Lower lobe of right lung (tissue), 2 donors: ENCODE measurements at places on chromosomes 16 and 17. TPM values are rescaled to one million over a fixed set of nuclear protein-coding genes. Genes with fewer than 3 reads are reported as not detected.

The KCTD11 gene
- 11.0 TPM for total RNA-seq

The TBX2 gene
- 83.3 TPM for total RNA-seq

The NUDT16L1 gene
- 27.3 TPM for total RNA-seq

The HASPIN gene
- total RNA-seq: 0.68 TPM

The NXPH3 gene
- 4.5 TPM for total RNA-seq

The CDH13 gene
- 14.3 TPM for total RNA-seq

The HSPB9 gene
- total RNA-seq: not detected

The RHBDL1 gene
- total RNA-seq: 2.0 TPM

DNA sequence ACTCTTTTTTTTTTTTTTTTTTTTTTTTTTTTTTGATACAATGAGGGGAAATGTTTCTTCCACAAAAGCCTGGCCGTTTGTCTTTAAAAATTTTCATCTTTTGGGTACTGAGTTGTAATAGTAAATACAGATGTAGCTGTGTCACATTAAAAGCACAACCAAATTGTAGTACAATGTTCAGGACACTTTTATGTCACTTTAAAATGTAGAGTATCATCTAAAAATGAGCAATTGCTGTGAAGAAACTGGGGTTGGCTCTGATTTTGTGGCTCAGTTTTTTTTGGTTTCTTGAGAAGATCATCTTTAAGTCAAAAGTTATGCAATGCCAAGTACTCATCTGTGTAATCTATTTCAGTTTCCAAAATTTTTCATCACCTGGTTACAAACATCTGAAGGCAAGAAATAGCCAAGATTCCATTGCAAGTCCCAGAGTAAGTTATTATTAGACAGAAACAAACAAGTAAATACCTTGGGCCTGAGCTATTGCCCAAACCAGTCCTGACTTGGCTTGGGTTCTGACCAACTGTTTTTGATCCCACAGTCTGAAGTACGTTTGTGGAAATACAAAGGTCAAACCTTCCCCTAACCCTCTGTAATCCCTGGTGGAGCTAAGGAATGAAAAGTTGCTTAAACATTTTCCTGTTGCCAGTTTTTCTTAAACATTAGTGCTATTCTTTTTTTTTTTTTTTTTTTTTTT is 717.2 kb downstream of the WWOX start:
- no peak for DNase-seq

GRCh38 chr16:1899641-1900451 is 18.4 kb downstream of the HS3ST6 start:
- no peak for DNase-seq

GRCh38 chr17:79750650-79751545 is 20.2 kb downstream of the ENPP7 start:
- DNase-seq: peak; percentile 8

- DNase-seq: no peak
Observed at GRCh38 chr16:69049146-69049545, 56.3 kb upstream of the HAS3 start.

DNA sequence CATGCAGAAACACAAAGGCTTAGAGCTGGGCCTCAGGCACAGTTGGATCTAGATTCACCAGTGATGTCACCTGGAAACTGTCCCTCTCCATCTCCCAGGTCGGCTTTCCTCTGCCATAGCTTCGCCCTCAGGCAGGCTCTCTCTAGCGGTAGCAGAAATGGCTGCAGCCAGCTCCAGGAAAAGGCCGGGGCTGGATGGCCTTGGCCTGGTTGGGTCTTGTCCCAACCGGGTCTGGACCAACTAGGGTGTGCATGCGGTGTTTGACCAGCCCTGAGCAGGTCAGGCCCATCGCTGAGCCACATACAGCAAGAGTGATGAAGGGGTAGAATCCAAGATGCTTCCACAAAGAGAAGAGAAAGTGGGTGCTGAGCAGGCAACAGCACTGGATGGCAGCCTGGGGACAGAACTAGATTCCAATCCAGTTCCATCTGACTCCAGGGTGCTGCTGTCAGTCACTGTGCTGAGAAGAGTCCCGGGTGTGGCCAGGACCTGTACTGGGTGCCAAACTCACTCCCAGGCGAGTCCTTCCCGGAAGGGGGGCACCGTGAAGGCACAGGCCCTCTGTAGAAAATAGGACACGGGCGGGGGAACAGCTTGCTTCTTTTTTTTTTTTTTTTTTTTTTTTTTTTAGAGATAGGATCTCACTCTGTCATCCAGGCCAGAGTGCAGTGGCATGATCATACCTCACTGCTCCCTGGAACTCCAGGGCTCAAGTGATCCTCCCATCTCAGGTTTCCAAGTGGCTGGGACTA is 51.8 kb downstream of the SOCS3 start:
- DNase-seq: no peak

DNA sequence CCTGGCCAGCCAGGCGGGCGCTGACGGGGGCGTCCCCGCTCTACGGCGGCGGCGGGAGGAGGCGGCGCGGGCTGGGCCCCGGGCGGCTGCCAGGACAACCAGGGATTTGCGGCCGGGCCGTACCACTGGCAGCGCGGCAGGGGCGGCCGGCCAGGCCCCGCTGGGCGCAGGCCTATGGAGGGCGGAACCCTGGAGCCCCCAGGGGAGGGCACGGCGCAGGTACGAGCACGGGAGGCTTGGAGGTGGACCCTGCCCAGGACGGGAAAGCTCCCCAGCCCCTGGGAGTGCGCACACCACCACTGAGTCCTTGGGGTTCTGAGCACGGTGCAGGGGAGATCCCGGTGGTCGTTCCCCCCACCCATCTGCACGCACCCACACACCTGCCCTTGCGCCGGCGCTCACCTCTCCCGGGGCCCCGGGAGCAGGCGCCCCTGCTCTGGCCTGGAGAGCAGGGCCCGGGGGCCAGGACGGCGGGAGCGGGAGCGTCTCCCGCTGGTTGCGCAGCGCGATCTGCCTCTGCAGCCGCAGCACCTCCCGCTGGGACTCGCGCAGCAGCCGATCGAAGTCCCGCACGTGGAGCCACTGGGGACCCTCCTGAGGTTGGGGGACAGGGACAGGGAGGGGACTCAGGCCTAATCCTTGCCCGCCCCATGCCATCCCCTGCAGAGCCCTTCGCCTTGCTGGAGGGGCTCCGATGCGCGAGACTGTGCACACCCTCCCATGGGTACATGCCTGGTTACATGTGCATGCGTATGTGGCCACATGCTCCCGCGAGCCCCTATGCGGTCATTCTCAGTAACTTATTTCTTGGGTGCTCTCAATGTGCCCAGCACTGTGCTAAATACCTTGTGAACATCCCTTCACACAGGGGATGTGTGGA is 3.9 kb downstream of the TSPOAP1 start:
- peak; percentile 72 for DNase-seq

DNA sequence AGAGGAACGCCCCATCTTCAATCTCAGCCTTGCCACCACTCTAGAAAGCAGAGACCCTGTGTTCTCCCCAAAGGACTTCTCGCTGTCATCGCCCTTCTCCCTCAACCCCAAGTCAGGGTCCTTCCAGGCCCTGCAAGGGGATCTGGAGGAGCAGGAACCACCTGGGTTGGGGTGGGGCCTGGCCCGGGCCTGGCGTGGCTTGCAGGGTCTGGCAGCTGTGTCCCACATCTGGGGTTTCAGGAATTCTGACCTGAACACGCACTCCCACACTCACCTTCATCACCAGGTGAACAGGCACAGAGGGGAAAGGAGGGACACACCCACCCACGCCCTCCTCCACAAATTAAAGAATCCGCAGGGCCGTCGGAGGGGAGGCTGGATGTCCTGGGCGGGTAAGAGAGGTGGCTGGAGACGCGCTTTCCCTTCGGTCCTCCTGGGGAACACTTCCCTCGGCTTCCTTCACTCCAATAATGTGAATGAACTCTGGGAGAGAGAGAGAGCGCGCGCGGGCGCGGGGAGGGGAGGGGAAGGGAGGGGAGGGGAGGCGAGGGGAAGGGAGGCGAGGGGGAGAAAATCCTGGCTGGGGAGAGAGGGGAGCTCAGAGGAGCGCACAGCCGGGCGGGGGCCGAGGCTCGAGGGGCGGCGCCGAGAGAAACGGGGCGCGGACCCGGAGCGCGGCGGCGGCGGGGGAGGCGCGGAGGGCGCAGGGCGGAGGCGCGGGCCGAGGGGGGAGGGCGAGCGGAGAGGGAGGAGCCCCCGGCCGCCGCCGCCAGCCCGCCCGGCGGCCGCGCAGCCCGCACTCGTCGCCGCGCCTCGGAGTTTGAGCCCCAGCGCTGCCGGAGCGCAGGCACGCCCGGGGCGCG is at the start of gene CACNG4:
TSS of gene CACNG4 (plus strand) at position 799 of the 863 bp plus-strand sequence. CDS start 205 bp downstream, outside the sequence.
- no peak for DNase-seq

DNA sequence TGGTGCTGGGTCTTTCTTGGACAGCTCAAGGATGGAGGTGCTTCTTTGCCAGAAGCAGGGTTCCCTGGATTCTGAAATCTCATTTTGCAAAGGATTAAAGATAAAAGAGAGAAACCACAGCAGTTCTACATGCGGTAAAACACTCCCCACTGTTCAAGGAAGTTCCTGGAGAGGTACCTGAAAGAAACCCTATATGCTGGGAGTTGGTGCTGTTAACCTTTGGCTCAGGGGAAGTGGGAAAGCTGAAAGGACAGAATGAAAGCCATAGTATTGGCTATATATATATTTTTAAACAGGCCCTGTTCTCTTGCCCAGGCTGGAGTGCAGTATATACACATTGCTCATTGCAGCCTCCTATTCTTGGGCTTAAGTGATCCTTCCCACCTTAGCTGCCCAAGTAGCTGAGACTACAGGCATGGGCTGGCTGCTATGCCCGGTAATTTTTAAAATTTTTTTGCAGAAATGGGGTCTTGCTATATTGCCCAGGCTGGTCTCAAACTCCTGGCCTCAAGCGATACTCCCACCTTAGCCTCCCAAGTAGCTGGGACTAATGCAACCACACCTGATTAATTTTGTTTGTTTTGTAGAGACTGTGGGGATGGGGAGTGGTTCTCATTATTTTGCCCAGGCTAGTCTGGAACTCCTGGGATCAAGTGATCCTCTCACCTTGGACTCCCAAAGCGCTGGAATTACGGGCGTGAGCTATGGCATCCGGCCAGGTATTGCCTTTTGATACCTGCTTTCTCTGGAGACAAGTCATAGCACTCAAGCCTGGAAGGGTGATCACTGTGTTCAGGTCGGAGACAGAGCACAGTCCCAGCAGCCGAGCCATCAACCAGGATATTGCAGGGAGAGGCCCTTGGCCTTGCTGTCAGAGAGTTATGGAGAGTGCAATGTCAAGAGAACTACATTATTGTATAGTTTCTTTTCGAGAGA is 55.2 kb downstream of the MSI2 start:
- no peak for DNase-seq

- no peak for DNase-seq
Observed at GRCh38 chr17:37225465-37225864, 150.3 kb upstream of the C17orf78 start.

DNA sequence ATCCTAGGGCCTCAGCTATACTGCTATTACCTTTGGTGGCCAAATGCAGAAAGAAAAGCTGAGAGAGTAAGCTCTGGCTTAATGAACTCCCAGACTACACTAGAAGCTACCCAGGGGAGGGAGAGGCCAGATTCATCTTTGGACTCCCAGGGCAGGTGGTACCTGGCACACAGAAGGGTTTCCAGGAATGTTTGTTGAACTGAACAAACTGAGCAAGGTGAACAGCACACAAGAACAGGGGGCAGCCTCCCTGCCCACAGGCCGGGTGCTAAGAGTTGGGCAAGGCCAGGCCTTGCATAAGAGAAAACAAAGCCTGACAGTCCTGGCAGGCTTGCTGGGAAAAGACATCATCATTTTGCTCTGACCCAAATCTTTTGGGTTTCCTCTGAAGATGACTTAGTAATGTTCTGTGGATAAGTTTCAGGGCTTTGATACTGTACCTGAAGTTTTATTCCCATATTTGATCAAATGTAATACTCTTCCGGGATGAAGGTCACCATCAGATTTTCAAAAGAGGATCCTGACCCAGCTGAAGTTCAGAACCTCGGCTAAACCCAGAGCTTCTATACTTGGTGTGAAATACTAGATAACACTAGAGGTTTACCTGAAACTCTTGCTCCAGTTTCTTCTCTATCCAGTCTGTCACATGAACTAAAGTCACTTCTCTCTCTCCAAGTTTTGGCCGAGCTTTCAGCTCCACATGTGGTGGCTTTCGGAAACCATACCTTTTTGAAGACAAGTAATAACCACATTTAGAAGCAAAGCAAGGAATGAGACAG is 20.5 kb upstream of the ERN1 start:
- peak; percentile 70 for DNase-seq

- DNase-seq: no peak
Observed at GRCh38 chr16:56787167-56787566, 57.2 kb downstream of the NUP93 start.

- DNase-seq: no peak
Observed at GRCh38 chr16:64174327-64174726, 947.5 kb downstream of the CDH11 start.

DNA sequence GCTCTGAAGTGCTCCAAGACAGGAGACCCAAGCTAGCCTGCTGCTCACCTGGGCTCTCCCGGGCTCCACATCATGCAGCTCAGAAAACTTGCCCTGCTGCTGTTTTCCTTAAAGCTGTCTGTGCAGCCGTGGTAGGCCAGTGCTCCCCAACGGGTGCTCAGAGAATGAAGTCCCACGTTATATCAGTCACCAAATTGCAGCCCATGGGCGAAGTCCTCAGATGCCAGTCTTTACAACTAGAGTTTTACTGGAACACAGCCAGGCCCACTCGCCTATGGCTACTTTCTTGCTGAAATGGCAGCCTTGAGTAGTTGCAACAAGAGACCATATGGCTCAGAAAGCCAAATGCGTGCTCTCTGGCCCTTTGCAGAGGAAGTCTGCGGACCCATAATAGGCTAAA is 6.3 kb downstream of the CREBBP start:
- DNase-seq: no peak

DNA sequence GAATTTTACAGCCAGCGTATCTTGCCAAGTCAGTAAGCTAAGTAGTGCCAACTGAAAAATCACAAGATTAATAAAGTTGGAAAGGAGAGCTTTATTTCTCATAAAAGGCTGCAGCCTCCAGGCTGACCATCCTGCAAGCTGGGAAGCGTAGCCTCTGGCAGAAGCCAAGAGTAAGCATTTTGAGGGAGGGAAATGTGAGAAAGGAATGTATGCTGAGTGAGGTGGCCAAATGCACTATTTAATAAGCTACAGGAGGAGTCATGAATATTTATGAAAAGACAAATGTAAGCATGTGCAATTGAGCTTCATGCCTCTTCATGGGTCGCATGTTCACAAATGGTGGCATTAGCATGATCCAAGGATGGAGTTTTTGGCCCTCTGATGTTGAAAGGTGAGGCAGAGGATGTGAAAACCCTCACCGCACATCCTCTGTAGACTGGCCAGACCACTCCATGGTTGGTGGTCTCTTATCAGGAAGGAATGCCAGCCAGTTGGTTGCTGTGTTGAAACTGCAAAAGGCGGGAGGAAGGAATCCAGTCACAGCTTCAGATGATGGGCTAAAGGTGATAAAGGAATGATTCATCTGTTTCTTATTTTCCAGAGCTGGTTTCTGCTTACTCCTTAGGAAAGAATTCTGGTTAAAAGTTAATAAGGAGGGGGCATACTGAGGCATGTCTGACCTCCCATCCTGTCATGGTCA is 9.2 kb downstream of the KRT33B start:
- no peak for DNase-seq

DNA sequence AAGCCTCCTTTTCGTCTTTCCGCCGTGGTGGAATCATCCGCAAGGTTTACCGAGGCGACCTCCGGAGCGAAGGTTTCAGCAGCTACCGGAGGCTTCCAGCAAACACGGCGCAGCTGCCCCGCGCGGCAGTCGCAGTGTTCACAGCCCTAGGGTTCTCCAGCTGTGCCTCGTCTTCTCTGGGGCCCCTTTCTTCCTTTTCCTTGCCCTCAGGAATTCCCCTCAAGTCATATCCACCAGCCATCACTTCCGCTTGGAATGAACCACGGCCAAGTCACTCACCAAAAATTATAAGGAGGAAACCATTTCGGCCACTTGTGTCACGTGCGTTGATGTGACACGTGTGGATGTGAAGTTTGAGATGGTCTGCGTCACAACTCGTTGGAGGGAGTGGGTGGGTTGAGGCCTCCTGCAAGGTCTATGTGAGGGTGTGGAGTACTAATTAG is 636 bp upstream of the ERN1 start:
- DNase-seq: peak; percentile 61

GRCh38 chr17:45224671-45225050 is 3.0 kb downstream of the FMNL1 start:
- DNase-seq: no peak
